ENCODE measurements at places on chromosomes 2 and 18.

DNA sequence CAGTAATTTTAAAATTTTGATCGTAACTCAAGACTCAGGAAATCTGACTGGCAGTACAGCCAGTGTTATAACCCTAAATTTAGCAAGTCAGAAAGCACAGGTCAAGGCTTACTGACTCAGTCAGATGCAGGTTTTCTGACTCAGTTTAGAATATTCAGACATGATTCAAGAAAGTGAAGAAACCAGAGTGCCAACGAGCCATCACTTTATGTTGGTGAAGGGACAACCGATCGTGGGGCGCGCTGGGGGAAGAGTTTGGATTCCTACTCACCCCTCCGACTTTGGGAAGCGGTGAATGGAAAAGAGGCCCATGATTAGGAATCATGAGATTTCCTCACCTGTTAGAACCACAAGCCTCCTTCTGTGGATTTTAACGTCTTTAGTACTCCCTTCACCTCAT lies 998 bp downstream of the RNF149 start:
- DNase-seq: no peak

DNA sequence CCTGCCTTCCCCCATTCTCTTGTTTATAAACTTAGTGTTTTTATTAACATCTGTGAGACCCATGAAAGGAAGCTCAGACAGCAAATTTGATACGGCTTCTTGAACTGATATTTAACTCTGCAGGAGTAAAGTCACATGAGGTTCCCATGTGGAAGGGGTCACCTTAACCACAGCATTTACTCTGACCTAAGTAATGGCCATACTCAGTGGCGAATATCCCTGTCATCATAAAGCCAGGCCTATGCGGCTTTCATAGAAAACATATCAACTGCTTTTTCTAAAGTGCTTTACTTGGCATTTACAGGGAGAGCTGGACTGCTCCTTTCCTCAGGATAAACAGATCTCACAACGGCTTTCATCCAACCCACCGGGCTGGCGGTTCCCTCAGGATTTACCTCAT lies 9.0 kb downstream of the REG1A start:
- DNase-seq: no peak

DNA sequence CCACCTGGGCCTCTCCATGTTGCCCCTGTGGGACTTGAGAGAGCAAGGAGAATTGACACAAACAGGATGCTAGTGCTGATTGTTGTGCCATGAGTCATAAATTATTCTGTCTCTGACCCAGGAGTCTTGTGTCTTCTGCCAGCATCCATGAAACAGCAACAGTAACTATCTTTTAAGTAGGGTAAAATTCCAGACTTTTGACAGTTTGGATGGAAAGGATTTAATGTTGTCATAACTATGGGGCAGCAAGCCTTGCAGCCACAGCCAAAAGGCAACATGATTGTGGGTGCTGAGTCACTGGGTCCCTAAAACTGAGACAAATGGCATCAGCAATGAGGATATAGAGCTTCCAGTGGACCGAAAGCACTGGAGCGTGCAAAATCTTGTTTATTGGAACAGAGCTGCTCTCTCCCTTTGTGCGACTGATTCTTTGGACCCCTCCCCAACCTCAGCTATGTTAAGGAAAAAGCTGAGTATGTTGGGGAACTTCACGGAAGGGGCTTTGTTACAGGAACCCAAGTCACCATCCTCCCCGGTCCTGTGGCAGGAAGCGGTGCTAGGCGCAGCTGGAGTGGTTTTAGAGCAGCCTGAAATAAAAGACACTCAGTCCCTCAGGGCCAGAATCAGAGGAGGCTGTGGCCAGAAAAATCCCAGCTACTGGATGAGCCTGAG lies 9.6 kb upstream of the ITPRIPL1 start:
- DNase-seq: no peak

GRCh38 chr2:122414902-122415301 lies 659.5 kb downstream of the TSN start:
- DNase-seq: no peak

DNA sequence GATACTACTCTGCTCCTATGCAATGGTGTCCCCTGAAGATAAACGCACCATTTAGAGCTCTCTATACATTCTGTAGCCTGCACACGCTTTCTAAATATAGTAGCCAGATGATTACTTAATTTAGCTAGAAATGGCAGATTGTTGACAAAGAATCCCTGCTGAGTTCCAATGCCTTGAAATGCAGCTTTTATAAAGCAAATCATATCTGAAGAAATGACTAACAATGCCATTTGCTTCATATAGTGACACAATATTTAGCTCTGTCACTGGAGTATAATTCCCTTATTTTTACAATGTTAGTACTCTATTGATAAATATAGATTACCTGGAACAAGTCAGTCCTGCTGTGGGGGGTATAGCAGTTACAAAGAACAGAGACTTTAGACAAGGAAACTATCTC lies 166.2 kb downstream of the CDCA7 start:
- DNase-seq: no peak

GRCh38 chr2:225270861-225271260 lies 128.6 kb upstream of the NYAP2 start:
- DNase-seq: no peak

- no peak for DNase-seq
Observed at GRCh38 chr2:3637692-3638455, 20.1 kb upstream of the ALLC start.

DNA sequence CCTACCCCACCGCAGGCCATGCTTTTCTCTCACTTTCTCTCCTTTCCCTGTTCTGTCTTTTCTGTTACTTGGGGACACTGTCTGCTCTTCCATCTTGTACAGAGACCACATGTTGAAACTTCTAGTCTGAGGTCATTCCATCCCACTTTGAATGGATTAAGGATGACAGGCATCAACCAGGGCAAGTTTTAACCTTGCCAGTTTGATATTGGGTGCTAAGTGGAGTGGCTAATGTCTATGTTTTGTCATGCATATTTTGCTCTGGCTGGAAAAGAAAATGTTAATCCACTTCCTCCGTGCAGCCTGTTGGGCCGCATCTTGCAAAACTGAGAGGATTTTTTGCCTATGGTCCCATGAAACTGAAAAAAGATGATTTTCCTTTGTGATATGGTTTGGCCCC lies 205.5 kb upstream of the SESTD1 start:
- no peak for DNase-seq

- DNase-seq: no peak
Observed at GRCh38 chr2:224909885-224910573, 132.2 kb downstream of the DOCK10 start.

GRCh38 chr2:185689906-185690539 lies 48.6 kb upstream of the FSIP2 start:
- DNase-seq: no peak

DNA sequence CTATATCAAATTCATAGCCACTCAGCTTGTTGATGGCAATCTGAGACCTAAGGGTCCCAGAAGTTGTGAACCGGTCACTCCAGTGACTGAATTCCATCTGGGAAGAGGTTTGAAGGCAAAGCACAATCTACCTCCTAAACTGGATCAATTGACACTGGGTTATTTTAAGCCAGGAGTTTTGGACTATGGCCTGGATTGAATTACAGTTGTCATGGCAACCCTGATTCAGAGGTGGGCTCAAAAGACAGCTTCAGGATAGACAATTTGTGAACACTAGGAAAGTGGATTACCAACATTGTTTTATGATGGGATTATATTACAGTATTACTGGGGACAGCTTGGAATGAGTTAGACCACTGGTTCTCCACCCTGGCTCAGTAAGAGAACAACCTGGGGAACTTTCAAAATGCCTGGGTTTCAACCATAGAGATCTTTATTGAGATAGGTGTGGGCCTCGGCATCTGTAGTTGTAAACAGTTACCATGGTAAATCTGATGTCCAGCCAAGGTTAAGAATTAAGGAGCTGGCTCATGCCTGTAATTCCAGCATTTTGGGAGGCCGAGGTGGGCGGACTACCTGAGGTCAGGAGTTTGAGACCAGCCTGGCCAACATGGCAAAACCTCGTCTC lies 58.8 kb downstream of the MFSD6 start:
- no peak for DNase-seq

- DNase-seq: no peak
Observed at GRCh38 chr2:235432741-235433520, 60.9 kb upstream of the AGAP1 start.

DNA sequence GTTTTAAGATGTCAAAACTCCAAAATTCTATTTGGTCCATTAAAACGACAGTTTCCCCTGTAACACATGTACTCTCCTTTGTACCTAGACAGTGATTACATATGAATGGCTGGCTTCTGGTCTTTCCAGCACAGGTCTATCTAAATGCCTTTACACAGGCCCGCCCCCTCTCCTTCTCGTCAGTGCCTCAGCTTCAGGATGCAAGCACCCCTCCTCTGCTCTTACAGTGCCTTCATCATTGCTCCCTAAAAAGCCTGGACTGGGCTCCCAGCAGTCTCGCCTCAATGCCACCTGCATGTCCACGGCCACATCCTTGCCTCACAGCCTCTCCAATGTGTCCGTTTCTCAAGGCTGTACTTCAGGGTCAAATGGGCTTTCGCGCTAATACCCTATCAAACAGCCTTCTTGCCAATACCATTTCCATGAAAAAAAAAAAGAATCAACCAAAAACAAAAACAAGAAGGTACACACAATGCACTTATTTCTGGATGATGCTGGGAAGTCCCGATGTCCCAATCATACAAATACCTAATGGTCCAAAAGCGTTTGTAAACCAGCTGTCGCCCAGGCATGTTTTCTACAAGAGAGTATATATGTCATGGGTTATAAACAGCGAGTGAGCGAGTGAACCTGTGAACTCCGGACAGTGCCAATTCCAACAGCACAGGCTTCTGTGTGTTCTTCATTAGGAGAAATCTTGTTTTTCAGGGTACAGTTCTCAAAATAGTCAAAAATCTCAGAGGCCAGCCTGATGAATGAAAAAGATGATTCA lies 77.2 kb downstream of the EIPR1 start:
- DNase-seq: no peak

GRCh38 chr18:70235478-70235877 lies 30.0 kb upstream of the RTTN start:
- DNase-seq: no peak

GRCh38 chr2:726169-726568 lies 49.0 kb upstream of the TMEM18 start:
- no peak for DNase-seq

DNA sequence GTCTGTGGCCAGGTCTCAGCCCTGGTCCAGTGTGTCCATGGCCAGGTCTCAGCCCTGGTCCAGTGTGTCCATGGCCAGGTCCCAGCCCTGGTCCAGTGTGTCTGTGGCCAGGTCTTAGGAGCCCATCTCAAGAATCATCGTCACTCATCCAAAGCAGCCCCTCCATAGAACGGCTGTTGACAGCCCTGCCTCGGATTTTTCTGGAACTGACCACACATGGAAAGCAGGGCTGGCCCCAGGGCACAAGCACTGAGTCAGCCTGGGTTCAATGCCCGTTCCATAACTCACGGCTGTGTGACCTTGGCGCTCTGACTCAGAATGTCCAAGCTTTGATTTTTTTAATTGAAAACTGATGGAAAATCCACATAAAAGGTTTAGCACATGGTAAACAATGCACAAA lies 59.9 kb upstream of the SNTG2 start:
- DNase-seq: no peak

DNA sequence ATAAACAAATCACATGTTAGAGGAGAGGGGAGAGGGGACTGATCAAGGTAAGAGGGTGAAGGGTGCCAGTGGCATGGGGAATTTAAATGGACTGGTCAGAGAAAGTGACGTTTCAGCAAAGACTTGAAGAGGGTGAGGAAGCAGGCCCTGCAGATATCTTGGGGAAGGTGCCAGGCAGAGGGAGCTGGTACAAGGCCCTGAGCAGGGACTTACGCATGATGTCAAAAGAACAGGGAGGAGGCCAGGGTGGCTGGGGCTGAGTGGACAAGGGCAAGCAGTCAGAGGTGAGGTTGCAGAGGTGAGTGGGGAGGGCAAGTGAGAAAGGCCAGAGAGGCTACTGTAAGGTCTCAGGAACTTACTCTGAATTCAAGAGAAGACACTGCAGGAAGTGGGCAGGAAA lies 53.3 kb upstream of the RMP24 start:
- no peak for DNase-seq

DNA sequence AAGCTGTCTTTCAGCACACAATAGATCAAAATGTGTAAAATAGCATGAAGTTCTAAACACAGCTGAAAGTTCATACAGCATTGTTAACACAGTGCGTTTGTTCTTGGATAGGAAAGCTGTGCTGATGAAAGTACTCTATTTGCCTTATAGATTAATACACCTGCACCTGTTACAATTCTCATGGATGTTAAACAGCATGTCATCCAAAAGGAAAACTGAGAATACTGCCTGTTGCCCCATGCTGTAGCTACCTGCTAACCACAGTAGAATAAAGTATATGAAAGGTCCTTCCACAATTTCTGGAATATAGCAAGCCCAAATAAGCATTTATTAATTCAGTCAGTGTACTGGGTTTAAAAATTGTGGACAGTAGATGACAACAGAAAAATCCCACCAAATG lies 166.7 kb upstream of the DTNA start:
- no peak for DNase-seq

DNA sequence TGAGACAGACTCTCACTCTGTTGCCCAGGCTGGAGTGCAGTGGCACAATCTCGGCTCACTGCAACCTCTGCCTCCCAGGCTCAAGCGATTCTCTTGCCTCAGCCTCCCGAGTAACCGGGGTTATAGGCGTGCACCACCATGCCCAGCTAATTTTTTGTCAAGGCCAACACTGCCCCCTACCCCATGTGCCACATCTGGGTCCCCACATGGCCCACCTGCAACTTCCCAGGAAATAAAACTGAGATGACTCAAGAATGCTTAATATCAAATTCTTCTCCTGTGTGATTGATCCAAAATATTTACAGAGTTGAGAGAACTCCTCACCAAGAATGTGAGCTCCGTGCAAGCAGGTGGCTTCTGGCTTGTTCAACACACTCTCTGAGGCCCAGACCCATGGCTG lies 9.1 kb downstream of the AP1S3 start:
- no peak for DNase-seq

DNA sequence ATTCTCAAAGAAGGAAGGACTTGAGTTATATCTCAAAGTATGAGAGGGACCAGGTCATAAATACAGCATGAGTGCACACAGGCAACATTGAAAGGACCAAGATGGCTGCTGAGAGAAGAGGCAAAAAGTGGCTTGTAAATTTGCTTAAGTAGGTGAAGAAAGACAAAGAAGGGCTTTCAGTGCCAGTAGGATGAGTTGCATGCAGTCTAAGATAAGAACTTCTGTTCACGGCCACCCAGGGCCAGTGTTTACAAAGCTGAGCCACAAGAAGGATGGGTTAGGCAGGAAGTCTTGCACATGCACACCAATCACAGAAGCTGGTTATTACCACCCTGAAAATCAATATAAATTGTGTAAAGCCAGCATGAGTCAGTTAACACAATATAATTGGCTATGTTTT lies 3.1 kb upstream of the ABCB11 start:
- DNase-seq: no peak

DNA sequence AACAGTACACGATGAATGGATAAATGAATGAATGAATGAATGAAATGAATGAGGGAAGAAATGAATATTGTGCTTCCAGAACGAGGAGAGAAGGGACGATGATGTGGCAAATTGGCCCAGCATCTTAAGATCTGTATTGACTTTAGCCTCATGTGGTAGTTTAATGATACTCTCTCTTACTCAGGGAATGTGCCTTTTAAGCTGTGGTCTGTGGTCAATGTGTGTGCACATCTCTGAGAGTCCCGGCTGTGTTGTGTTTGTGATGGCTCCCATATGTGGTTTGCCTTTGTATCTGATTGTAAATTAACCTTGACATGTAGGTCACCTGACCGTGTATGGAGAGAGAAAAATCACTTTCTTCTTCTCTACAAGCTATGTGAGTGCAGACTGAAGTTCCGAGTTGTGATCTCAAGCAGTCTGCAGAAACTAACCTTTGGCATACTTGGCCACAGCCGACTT lies 91.2 kb downstream of the NEDD4L start:
- DNase-seq: no peak

- DNase-seq: no peak
Observed at GRCh38 chr2:27615316-27615715, 13.5 kb downstream of the CCDC121 start.
